MG63 (cell line): ENCODE measurements at places on chromosomes 3 and 15. TPM values are rescaled to one million over a fixed set of nuclear protein-coding genes. Genes with fewer than 3 reads are reported as not detected.
A peak's percentile ranks its signal among the peaks of the same experiment; 100 is the strongest.

The SCG5 gene
- not detected in 2 replicates for total RNA-seq

DNA sequence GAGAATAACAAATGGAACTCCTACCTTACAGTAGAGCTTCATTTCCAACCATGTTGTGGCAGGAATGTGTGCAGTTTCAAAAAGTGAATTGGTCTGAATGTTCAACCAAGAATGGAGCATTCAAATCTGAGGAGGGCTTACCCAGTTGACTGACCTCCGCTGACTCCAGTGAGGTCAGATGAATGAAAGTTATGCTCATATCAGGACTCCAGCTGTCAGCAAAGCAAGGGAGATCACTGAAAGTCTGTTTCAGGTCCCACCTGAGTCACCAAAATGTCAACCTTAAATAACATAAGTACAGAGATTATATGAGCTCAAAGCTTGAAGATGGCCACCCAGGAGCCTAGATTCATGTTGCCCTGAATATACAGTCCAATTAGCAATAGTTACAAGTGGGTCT is 473.5 kb downstream of the RBMS3 start:
- DNase-seq = no peak

- no peak for DNase-seq
Measured at GRCh38 chr3:64203969-64204908, 21.0 kb downstream of the PRICKLE2 start.

DNA sequence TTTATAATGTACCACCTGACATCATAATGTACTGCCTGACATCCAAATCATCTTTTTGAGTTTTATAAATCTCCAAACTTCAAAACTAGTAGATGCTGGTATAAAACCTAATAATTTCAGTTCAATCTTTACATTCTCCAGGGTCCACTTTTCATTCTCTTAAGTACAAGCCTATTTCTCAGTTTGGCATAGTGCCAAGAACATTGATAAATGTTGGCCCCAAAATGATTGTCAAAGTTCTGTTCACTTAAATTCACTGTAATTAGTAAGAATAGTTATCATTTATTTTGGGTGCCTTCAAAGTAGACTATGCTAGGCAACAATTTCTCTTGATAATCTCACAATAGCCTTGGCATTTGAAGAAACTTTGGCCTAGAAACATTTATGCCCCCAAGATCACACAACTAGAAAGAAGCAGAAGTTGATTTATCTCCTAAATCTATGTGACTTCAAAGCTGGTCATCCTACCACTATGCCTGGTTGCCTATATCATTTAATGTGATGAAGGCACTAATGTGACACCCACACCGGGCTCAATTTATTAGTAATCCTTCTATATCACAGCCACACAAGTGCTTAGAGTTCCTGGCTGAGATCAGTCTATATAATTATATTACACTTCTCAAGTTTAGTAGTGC is 101.7 kb downstream of the ZNF609 start:
- no peak for DNase-seq

The TERC gene
- total RNA-seq = 149 and 154 TPM in 2 replicates

The OPA1 gene
- 46.7 and 93.5 TPM in 2 replicates for total RNA-seq

The CCDC50 gene
- total RNA-seq = 65.4 and 93.9 TPM in 2 replicates

GRCh38 chr15:24877174-24877573 is 77.6 kb upstream of the SNRPN start:
- no peak for DNase-seq

GRCh38 chr15:92051716-92052115 is 198.2 kb downstream of the SLCO3A1 start:
- no peak for DNase-seq

GRCh38 chr3:125916376-125916978 is 52.5 kb upstream of the ROPN1B start:
- no peak for DNase-seq

DNA sequence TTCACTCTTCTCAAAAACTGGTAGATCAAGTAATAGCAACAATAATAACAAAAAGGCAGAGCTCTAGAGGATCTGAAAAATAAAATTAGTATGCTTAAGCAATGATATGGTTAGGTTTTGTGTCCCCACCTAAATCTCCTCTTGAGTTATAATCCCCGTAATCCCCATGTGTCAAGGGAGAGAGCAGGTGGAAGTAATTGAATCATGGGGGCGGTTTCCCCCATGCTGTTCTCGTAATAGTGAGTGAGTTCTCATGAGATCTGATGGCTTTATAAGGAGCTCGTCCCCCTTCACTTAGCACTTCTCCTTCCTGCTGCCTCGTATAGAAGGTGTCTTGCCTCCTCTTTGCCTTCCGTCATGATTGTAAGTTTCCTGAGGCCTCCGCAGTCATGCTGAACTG is 60.2 kb upstream of the ABHD2 start:
- DNase-seq = no peak

GRCh38 chr15:67783303-67783702 is 42.0 kb upstream of the SKOR1 start:
- DNase-seq = no peak

The FBXW12 gene
- not detected in 2 replicates for total RNA-seq

- no peak for DNase-seq
Measured at GRCh38 chr3:192929146-192929545, 11.5 kb upstream of the MB21D2 start.

DNA sequence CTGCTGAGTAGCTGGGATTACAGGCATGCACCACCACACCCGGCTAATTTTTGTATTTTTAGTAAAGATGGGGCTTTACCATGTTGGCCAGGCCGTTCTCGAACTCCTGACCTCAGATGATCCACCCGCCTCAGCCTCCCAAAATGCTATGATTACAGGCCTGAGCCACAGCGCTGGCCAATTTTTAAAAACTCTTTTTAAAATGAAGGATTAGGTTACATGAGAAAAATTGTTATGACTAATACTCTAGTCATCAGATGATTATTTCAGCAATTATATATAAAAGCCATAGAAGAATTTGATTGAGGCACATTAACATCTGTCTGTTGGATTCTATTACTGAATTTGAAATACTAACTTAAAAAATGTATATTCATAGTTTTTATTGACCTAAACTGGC is 134.1 kb upstream of the MNS1 start:
- peak; percentile 63 for DNase-seq

The ATP2B2 gene
- total RNA-seq = 0.03 TPM in 1 of 2 replicates, not detected in the other

GRCh38 chr3:113051787-113052186 is 61.0 kb downstream of the GTPBP8 start:
- peak; percentile 23 for DNase-seq

The FANCD2OS gene
- not detected in 2 replicates for total RNA-seq

The GLDN gene
- total RNA-seq = 0.30 and 0.67 TPM in 2 replicates
